ENCODE measurements at places on chromosomes 13 and 19.
A peak's percentile ranks its signal among the peaks of the same experiment; 100 is the strongest.

GRCh38 chr19:16127080-16127479 lies 15.4 kb downstream of the RAB8A start:
- no peak for DNase-seq

DNA sequence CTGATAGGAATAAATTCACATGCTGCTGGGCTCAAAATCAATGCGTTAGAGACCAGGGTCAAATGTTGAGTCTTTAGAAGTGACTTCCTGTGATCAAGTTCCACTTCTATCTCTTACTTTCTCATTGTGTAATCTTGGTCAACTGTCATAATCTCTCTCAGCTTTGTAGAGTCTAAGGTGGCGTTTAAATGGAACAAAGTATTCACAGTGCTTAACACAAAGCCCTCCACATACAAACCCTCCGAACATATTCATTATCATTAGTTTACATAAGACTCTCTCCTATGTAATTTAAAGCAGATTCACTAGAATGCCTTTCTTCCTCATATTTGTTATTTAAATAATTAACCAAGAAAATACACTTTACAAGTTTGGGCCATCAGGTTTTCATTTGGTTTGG lies 1044.1 kb downstream of the EFNB2 start:
- DNase-seq: peak; percentile 38

DNA sequence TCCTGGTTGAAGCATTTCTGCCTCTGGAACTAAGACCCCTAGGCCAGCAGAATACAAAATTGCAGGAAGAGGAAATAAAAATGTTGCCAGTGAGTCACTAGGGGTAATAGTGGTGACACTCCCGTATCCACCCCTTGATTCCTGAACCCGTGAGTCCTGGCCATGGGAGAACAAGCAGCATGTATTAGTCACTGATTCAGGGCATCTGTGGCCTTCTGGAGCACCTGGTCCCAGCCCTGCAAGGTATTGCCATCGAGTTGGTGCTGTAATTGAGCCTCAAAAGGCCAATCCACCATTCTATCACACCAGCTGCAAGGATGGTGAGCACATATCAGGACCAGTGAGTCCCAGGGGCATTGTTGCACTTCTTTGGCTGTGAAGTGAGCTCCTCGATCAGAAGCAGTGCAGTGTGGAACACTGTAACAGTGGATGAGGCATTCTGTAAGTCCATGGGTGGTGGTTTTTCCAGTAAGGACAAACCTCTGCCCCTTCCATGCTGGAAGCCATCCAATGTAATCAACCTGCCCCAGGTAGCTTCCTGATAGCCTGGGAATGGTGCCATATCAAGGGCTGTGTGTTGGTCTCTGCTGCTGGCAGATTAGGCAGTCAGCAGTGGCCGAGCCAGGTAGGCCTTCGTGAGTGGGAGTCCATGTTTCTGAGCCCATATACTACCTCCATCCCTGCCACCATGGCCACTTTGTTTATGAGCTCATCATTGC lies 39.6 kb downstream of the C1QTNF9 start:
- DNase-seq: no peak

DNA sequence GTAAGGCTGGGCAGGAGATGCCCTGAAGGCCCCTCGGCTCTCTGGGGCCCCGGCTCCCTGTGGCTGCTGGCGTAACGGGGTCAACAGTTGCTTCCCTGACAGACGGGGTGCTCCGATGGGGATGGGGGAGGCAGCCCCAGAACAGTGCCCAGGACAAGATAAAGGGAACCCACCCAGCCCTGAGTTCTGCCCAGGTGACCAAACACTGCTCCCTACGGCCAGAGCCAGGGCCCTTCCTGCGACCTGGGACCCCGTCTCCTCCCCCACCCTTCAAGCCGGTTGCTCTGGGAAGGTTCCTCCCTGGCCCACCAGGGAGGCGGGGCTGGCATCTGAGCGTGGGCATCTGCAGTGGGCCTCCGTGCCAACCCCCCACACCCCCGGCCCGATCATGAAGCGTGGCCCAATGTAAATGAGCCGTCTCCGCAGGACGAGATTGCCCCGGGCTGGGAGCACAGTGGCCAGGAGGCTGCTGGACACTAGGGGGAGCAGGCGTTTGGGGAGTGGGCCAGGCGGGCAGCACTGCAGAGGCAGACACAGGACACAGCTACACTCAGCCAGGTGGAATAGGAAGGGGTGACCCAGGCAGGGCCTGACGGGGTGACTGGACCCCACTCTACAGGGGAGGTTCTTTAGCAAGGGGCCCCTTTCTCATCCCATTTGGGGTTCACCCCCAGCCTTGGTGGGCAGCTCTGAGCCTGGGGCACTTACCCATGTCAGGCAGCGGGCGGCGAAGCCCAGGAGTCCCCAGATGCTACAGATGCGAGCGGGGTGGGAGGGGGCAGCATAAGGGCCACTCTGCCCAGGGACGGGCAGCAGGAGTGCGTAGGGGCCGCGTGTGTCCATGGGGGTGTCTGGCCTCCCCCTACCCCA lies 1.2 kb upstream of the NKPD1 start:
- no peak for DNase-seq

GRCh38 chr19:28632371-28633080 lies 580.4 kb downstream of the UQCRFS1 start:
- peak; percentile 1 for DNase-seq
